ENCODE measurements at places on chromosomes 3 and 15. TPM values are rescaled to one million over a fixed set of nuclear protein-coding genes. Genes with fewer than 3 reads are reported as not detected.

Gene MST1R
- not detected for total RNA-seq

DNA sequence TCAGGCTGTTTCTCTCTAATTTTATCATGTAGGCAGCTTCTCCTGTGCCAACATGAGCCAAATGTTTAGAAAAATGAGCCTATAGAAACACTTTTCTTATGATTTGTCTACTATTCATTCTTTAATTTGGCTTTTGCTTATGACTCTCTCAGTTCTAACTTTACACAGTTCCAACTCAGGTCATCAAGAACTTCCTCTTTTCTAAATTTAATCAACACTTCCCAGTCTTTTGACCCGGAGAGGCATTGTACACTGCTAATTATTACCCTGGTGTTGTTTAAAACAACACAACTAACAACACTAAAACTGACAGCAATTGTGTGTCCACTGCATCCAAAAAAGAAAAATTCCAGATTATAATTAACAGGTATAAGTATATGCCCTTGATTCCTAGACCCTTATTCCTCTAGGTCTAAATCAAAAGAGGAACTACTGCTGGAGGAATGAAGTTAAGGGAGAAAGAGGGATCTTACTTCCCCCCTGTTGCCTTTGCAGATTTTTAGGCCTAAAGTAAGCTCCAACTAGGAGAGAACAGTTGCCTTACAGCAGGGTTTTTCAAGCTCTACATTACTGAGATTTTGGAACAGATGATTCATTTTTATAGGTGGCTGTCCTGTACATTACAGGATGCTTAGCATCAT lies 332.2 kb upstream of the GOLIM4 start:
- H3K4me1 ChIP-seq: no peaks in the 10 kb centered on the region
- H3K36me3 ChIP-seq: no peaks in the 10 kb centered on the region
- no peak for DNase-seq
- no peak overlapping the region for H3K27ac ChIP-seq

Gene MYLK
- total RNA-seq: 213 TPM

Gene GOLGA8S
- total RNA-seq: 0.05 TPM

- H3K27me3 ChIP-seq: no peaks in the 10 kb centered on the region
- H3K36me3 ChIP-seq: no peaks in the 10 kb centered on the region
- no peak for DNase-seq
- peaks cover 4% of the 10 kb centered on the region for H3K4me1 ChIP-seq
- H3K27ac ChIP-seq: no peak overlapping the region
These were observed 189.3 kb downstream of the NFKBIZ start for GRCh38 chr3:102038477-102039142.

All from SJSA1 (cell line).